ENCODE measurements at places on chromosomes 12 and 14.
A peak's percentile ranks its signal among the peaks of the same experiment; 100 is the strongest.

- DNase-seq, result no peak
Measured at GRCh38 chr14:69039288-69039628, 60.2 kb upstream of the ACTN1 start.

DNA sequence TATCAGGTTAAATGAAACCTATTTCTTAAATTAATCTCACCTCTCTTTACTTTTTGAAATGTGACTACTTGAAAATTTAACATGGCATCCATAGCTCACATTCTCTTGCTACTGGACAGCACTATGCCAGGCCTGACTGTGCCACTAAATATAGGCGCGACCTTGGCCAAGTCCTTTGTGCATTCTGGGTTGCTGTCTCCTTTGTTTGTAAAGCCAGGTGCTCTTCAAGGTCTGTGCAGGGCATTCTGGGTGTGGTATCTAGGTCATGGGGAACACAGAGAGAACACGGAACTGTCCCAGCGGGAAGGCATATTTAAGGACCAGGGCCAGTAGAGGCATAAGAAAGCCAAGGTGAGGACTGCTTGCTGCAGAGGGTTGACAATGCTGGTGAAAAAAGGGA is 121.2 kb downstream of the ZNF664 start:
- no peak for DNase-seq

- DNase-seq, result no peak
Measured at GRCh38 chr12:17489452-17489851, 600.5 kb downstream of the RERGL start.

- DNase-seq, result no peak
Measured at GRCh38 chr14:102829016-102829548, 51.8 kb downstream of the TRAF3 start.

DNA sequence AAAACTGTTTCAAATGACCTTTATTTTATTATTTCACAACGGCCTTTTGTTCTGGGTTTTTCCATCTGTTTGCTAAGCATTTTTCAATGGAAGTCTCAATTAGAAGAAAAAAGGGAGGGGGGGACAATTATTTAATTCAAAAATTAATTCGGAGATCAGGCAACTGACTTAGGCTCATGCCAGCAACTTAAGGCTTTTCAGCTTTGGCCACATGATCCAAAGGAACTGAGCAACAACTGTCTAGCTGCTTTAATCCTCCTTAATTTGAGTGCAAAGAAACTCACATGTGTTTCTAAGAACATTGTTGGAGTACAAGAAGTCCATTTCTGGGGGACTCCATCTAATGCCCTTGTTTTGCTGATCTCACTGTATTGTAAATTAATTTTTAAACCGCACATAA is 188.0 kb downstream of the EXOC5 start:
- DNase-seq, result no peak

DNA sequence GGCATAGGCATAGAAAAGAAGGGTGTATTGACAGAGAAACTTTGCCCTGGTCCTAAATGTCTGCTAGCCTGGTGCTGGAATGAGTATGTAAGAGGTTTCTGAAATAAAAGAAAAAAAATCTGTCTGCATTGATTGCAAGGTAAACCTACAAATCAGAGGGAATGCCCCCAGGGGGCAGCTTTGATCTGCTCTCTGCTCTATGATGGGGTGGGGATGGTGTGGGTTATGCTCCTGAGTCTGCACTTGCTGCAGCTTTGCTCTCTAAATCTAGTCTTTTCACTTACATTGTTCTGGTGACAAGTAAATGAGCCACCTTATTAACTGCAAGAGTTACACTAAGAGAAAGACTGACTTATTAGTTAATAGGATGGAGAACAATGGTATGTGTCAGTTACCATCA is 468.4 kb upstream of the STXBP6 start:
- no peak for DNase-seq

GRCh38 chr14:69092840-69093422 is 60.0 kb downstream of the DCAF5 start:
- DNase-seq, result no peak

- DNase-seq, result no peak
Measured at GRCh38 chr12:130526813-130527212, 189.1 kb downstream of the PIWIL1 start.

GRCh38 chr14:59532419-59532818 is 44.2 kb downstream of the CCDC175 start:
- no peak for DNase-seq

DNA sequence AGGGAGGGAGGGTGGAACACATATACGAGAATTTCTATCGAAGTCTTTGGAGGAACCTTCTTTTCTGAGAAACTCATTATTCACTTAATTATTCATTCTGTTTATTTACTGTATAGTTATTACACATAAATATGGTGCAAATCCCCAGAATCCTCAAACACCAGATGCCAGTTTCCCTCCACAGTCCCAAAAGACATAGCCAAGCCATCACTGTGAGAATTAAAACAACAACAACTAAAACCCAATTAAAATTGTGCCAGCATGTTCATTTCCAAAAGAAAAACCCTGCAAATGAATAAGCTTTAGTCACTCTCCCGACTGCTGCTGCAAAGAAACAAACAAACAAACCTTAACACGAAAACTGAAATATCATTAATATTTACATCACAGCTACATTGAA is 173.5 kb downstream of the EFCAB11 start:
- DNase-seq, result no peak

DNA sequence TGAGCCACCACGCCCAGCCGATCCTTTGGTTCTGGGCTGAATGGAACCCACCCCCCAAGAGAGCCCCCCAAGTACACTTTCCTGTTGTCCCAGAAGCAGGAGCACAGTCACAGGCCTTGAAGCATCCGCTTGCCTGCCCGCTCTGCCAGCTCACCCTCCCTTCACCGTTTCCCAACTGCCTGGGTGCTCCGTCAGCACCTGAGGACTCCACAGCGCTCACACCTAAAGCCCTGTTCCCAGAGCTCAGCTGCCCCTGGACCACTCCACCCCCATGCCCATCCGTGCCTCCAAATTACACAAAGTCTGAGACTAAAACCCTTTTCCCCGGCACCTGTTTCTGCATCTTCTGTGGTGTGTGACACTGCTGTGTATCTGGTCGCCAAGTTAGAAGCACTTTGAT is 44.3 kb upstream of the TRAF3 start:
- DNase-seq, result peak; percentile 14

DNA sequence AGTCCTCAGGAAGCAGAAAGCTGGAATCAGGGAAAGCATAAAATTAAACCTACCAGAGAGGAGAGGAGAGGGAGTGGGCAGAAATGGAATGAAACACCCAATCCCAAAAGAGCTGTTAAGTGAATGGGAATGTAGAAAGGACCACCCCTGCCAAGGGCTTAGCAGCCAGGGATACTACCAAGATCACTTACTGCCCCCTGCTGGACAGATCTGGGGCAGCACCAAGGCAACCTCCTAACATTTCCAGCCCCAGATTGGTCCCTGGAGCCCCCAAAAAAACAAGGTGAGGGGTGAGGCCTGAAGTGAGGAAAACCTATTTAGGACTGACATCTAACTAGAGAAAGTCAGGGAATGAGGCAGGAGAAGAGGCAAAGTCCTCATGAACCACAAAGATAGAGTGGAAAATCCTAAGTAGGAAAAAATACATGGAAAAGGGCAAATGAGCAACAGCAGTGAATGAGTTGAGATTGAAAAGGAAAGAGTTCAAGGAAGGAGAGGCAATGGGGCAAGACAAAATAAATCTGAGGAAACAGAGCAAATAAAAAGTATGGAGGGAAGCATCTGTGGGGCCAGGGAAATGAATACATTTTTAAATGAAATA is 11.2 kb upstream of the FKBP11 start:
- DNase-seq, result peak; percentile 87

- DNase-seq, result no peak
Measured at GRCh38 chr12:50842637-50843493, at the start of gene TMPRSS12. Gene TMPRSS12, plus strand, starts transcription at chr12:50842926. Its CDS starts 39 bp downstream, at chr12:50842965.

DNA sequence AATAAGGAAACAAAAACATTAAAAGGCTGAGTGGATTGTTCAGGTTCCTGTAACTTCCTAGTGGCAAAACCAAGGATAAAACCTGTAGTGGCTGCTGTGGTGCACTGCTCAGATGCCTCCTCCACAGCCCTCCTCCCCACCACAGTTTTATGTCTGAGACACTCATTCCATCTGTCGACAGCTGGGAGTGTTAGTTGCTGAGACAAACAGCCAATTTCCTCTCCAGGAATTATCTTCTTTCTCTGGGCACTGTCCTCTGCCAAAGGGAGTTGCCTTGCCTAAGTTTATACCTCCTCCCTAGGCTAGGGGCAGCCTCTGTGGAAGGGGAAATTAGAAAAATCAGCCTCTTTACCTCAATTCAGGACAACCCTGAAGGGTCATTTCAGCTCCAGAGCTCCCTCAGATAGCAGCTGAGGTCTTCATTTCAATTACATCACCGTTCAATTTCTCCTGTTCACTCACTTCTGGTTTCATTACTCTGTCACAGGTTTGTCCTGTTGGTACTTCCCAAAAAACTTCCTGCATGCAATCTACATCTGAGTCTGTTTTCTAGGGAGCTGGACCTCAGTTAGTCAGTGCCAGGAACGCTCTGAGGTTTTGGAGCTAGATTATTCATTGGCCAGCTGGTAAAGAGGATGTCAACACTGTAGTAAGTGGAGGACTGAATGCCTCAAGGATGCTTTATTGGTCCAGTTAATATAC is 74.9 kb upstream of the ATP2B1 start:
- DNase-seq, result no peak

DNA sequence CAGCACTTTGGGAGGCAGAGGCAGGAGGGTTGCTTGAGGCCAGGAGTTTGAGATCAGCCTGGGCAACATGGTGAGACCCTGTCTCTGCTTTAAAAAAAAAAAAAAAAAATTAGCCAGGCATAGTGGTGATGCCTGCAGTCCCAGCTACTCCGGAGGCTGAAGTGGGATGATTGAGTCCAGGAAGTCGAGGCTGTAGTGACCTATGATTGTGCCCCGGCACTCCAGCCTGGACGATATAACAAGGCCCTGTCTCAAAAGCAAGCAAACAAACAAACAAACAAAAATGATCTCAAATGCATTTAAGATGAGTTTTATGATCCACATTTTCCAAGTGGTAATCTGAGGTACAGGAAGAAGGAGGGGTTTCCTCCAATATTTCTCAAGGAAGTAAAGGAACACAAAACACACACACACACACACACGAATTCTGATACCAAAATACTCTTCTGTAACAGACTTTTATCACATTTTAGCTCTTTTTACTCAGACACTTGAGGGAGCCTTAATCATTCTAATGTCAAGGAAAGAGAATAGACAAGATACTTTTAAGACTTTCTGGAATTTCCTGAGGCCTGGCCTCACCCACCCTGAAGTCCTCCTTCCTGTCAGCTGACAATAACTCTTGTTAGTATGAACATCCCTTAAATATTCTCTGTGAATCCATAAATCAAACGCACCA is 44.4 kb upstream of the CERS5 start:
- DNase-seq, result no peak

DNA sequence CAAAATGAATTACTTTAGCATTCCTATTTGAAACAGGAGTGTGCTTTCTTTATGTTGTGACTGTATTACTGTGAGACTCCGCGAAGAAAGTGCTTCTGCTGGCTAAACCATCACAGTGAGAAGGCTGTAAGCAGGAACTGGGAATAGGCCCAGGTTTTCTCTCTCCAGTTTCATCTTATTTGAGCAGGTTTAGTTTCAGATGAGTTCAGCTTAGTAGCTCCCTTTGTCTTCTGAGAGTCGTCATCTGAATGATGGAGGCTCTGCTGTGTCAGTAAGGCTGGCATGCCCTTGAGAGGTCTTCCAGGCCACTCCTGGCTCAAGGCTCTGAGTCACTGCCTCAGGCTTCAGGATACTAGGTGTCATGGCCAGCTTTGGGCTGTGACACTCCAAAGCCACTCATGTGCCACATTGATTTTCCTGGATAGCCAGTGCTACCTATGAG is 205.6 kb upstream of the RGS6 start:
- DNase-seq, result no peak

GRCh38 chr14:66043921-66044320 is 442.2 kb upstream of the CCDC196 start:
- DNase-seq, result no peak

GRCh38 chr12:2149091-2149490 is 96.3 kb downstream of the CACNA1C start:
- no peak for DNase-seq

GRCh38 chr12:131643631-131644452 is 67.0 kb upstream of the SFSWAP start:
- DNase-seq, result no peak

DNA sequence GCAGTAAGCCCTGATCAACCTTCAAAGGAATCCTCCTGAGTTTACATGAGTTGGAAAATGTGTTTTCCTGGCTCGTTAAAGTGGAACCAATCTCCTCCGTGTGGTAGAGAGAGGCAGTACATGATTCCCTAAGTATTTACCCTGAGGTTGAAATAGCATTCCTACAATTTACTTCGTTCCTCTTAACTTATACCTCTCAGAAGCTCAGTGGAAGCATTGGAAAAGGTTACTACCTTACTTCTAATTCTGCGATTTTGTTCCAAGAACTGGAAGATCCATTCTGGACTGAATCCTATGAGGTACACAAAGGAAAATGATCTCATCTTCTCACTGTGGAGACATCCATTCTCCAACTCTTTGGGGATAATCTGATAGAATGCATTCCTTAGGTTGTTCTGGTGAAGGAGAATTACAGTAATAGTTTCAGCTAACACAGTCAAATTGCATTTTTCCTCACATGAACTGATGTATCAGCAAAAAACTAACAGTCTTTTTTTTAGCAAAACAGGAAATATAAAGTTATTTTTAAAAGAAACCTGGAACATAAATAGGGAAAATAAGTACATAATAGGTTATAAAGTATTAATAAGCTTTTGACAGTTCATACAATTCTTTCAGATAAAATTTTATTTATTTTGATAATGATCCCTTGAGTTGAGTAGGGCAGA is 475.6 kb downstream of the PDZRN4 start:
- DNase-seq, result no peak

DNA sequence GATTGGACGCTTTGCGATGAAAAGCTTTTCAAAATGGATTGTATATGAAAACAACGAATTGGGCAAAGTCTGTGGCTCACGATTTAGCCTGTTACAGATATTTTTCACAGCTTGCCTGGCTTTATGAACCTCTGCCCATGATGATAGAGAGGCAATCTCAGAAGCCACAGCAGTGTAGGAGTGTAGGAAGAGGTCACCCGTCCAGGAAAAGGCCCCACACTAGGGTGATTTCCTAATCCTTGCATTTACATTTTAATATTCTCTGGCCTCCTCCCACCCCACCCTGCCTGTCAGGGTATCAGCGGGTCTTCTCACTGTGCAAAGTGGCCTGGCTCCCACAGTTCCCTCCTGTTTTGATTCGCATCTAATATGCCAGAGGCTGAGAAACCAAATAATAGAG is 81.8 kb upstream of the FOXN3 start:
- no peak for DNase-seq

GRCh38 chr14:39946807-39947206 is 514.6 kb upstream of the FBXO33 start:
- DNase-seq, result no peak

DNA sequence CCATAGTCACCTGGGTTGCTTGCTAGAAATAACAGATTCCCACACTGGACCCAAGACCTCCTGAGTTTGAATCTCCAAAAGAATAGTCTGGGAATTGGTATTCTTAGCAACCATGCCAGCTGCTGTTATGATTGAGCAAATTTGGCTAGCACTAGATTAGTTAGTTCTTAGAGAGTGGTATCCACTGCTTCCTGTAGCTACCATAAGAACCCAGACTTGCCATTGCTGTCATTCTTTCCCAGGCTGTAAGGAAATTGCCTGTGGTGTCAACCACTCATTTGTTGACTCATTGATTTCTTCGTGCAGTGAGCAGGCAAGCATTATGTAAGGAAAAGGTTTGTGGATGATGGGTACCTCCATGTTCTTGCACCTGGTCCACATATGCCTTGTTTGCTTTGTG is 201.8 kb upstream of the RGS6 start:
- no peak for DNase-seq
